ENCODE measurements at places on chromosomes 11 and 22.

DNA sequence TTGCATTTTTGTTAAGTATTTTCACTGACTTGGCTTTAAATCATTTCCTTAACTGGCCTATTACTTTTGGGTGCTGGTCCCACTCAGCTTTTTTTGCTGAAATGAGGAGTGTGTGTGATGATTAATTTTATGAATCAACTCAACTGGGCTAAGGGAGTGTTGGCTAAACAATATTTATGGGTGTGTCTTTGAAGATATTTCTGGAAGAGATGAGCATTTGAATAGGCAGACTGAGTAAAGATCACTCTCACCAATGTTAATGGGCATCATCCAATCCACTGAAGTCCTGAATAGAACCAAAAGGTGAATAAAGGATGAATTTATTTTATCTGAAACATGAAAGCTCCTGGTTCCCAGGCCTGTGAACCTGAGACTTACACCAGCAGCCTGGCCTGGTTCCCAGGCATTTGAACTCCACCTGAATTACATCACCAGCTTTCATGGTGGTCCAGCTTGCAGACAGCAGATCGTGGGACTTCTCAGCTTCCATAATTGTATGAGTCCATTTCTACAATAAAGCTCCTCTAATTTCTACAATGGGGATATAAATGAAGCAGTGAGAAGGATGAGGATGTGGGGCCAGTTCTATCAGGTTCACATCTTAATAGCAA lies 241.3 kb upstream of the ZC3H12C start:
- H3K36me3 ChIP-seq, result no peaks in the 10 kb centered on the region
- no peaks in the 10 kb centered on the region for H3K27me3 ChIP-seq
- H3K27ac ChIP-seq, result no peak overlapping the region
- no peaks in the 10 kb centered on the region for H3K4me1 ChIP-seq

DNA sequence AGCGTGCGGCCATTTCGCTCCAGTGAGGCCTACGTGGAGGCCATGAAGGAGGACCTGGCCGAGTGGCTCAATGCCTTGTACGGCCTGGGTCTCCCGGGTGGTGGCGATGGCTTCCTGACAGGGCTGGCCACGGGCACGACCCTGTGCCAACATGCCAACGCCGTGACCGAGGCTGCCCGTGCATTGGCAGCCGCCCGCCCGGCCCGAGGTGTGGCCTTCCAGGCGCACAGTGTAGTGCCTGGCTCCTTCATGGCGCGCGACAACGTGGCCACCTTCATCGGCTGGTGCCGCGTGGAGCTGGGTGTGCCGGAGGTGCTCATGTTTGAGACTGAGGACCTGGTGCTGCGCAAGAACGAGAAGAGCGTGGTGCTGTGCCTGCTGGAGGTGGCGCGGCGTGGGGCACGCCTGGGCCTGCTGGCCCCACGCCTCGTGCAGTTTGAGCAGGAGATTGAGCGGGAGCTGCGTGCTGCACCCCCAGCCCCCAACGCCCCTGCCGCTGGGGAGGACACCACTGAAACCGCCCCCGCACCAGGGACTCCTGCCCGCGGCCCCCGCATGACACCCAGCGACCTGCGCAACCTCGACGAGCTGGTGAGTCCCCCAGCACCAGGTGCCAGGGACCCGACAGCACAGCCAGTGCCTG lies 1.8 kb downstream of the GAS2L1 start:
- no peak overlapping the region for H3K4me3 ChIP-seq
- DNase-seq, result no peak
- H3K4me1 ChIP-seq, result peaks cover 55% of the 10 kb centered on the region
- H3K27ac ChIP-seq, result no peak overlapping the region

DNA sequence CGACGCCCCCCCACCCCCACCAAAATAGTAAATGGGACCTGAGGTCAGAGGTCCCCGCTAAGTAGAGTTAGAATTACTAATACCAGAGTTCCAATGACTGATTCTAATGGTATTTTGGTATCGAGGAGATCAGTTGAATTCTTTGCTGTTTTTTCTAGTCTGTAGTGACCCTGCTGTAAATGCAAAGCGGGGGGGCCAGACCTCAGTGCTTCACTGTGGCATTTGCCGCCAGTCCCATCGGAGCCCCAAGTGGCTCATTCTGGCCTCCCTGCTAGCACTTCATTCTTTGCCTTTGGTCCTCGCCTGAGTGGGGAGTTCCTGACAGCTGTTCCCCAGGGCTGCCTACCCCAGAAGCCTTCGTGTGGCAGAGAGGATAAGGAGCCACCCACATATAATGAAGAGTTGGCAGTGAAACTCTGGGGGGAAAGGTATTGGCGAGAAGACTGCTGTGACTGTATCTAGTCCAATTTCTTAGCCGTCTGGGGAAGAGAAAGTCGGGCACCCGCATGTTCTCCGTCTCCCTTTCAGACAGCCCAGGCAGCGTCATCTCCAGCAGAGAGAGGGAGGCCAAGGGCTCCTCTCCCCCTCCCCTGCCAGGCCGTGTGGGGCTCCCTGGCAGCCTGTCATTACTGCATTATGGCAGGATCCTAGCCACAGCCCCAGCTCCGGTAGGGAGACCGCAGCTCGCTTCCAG lies 19.4 kb upstream of the CABP7 start:
- no peak overlapping the region for H3K4me3 ChIP-seq
- H3K27me3 ChIP-seq, result no peaks in the 10 kb centered on the region
- H3K27ac ChIP-seq, result no peak overlapping the region
- DNase-seq, result no peak
- H3K36me3 ChIP-seq, result peaks cover 5% of the 10 kb centered on the region
- peaks cover 21% of the 10 kb centered on the region for H3K4me1 ChIP-seq

GRCh38 chr11:118640332-118641154 lies 33.1 kb downstream of the PHLDB1 start:
- H3K4me3 ChIP-seq, result no peak overlapping the region
- no peak overlapping the region for H3K27ac ChIP-seq
- DNase-seq, result no peak

- H3K4me1 ChIP-seq, result no peaks in the 10 kb centered on the region
- DNase-seq, result no peak
- no peaks in the 10 kb centered on the region for H3K27me3 ChIP-seq
- no peak overlapping the region for H3K27ac ChIP-seq
Measured at GRCh38 chr22:24585461-24585860, 7.4 kb downstream of the LRRC75B start.

- no peak overlapping the region for H3K4me3 ChIP-seq
- H3K27ac ChIP-seq, result no peak overlapping the region
- H3K36me3 ChIP-seq, result no peaks in the 10 kb centered on the region
- H3K4me1 ChIP-seq, result no peaks in the 10 kb centered on the region
- DNase-seq, result no peak
- H3K27me3 ChIP-seq, result no peaks in the 10 kb centered on the region
Measured at GRCh38 chr11:29773656-29774264, 243.1 kb downstream of the KCNA4 start.

DNA sequence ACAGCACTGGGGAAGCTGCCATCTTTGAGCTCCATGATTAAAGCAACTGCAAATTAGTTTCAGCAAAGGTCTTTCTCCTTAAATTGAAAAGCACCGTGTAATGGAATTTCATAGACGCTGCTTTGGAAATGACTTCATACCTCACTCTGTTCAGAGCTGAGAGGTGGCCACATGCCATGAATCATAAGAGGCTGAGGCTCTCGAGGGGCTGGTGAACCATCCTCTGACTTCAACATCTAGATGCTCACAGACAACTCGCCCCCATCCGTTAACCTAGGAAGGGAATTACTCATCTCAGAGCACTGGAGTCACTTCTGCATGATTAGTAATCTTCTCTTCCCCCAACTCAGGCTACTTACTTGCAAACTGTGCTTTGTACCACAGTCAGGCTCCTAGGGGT lies 122.3 kb downstream of the RCN1 start:
- H3K27ac ChIP-seq, result no peak overlapping the region
- H3K4me3 ChIP-seq, result no peak overlapping the region
- no peaks in the 10 kb centered on the region for H3K4me1 ChIP-seq
- H3K36me3 ChIP-seq, result no peaks in the 10 kb centered on the region

DNA sequence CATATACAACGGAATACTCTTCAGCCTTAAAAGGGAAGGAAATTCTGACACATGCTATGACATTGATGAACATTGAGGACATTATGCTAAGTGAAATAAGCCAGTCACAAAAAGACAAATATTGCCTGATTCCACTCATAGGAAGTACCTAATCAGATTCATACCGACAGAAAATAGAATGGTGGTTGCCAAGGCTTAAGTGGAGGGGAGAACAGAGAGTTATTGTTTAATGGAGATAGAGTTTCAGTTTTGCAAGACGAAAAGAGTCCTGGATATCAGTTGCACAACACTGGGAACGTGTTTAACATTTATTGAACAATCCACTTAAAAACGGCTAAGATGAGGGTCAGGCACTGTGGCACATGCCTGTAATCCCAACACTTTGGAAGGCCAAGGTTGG lies 45.6 kb upstream of the HIPK3 start:
- H3K27me3 ChIP-seq, result no peaks in the 10 kb centered on the region
- H3K4me1 ChIP-seq, result no peaks in the 10 kb centered on the region
- DNase-seq, result no peak
- no peaks in the 10 kb centered on the region for H3K36me3 ChIP-seq
- H3K27ac ChIP-seq, result no peak overlapping the region

DNA sequence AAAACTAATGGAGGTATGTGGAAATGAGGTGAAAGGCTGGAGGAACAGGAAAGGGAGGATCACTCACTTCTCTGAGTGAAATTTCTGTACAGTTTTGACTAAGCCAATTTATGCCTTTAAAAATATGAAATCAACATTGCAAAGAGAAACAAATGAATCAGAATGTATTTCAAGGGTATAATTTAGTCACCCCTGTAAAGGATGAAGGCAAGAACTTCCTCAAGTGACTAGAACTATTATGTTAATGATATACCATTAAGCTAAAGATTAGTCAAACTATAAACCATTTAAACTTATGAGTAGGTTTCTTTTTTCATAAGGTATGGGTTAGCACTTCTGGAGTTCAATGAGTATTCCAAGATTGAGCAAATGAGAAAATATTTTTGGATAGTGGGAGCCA lies 184.5 kb upstream of the CHORDC1 start:
- no peak overlapping the region for H3K4me3 ChIP-seq
- no peak overlapping the region for H3K27ac ChIP-seq
- DNase-seq, result no peak
- no peaks in the 10 kb centered on the region for H3K36me3 ChIP-seq
- H3K4me1 ChIP-seq, result no peaks in the 10 kb centered on the region
- no peaks in the 10 kb centered on the region for H3K27me3 ChIP-seq

- H3K36me3 ChIP-seq, result no peaks in the 10 kb centered on the region
- no peak for DNase-seq
- H3K27ac ChIP-seq, result no peak overlapping the region
- H3K27me3 ChIP-seq, result no peaks in the 10 kb centered on the region
- no peaks in the 10 kb centered on the region for H3K4me1 ChIP-seq
Measured at GRCh38 chr11:104152941-104153505, 10.9 kb downstream of the PDGFD start.

DNA sequence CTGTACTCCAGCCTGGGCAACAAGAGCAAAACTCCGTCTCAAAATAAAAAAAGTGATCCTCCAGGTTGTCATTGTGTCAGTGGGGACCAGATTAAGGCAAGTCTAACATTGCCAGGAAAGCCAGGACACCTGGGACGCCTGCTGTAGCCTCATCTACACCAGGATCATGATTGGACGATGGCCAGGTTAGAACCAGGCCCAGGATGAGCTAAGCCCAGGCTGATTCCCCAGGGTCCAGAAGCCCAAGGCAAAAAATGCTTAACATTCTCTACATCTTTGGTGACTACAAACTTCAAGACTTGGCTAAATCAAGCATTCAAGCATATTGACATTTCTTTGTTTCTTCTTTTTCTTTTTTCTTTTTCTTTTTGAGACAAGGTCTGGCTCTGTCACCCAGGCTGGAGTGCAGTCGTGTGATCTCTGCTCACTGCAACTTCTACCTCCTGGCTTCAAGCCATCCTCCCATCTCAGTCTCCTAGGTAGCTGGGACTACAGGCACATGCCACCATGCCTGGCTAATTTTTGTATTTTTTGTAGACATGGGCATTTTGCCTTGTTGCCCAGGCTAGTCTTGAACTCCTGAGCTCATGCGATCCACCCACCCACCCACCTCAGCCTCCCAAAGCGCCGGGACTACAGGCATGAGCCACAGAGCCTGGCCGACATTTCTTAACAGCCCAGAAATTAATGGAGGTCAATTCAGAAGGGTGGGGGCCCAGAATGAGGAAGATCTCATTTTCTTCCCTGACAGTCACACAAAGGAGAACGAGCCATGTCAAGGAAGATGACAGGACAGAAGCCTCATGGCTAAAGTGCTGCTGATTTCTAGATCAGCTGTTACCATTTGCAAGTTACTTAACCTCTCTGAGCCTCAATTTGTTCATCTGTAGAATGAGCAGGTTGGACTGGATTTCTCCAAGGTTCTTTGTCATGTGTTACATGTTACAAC lies 12.5 kb upstream of the PTPRJ start:
- no peak overlapping the region for H3K4me3 ChIP-seq
- no peaks in the 10 kb centered on the region for H3K36me3 ChIP-seq
- no peaks in the 10 kb centered on the region for H3K4me1 ChIP-seq
- DNase-seq, result no peak

- H3K27me3 ChIP-seq, result no peaks in the 10 kb centered on the region
- no peaks in the 10 kb centered on the region for H3K4me1 ChIP-seq
- DNase-seq, result no peak
Measured at GRCh38 chr11:30992513-30992849, 377.1 kb downstream of the DCDC1 start.

DNA sequence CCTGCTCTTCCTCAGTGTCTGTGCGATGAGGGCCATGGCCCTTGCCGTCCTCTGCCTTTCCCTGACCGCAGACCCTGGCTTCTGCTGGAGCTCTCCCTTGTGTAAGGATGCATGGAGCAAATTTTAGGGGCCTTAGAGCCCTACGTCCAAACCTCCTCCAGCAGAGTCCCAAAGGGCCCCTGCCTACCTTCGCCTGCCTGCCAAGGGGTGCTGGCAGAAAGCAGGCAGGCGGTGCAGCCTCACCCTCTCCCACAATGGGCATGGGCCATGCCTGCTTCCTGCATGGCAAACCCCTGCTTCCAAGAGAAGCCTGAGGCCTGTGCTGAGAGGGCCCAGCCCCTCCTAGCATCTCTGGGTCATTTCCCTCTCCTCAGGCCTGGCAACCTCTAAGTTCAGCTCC lies 71.3 kb upstream of the FGF3 start:
- peaks cover 24% of the 10 kb centered on the region for H3K27me3 ChIP-seq
- H3K27ac ChIP-seq, result no peak overlapping the region
- H3K4me1 ChIP-seq, result peaks cover 5% of the 10 kb centered on the region

- DNase-seq, result no peak
- H3K27ac ChIP-seq, result no peak overlapping the region
- H3K4me1 ChIP-seq, result no peaks in the 10 kb centered on the region
- no peaks in the 10 kb centered on the region for H3K27me3 ChIP-seq
Measured at GRCh38 chr11:119651802-119652584, 77.0 kb downstream of the NECTIN1 start.

GRCh38 chr22:30186041-30186440 lies 60.5 kb downstream of the LIF start:
- peaks cover 26% of the 10 kb centered on the region for H3K4me1 ChIP-seq
- H3K36me3 ChIP-seq, result no peaks in the 10 kb centered on the region
- no peak overlapping the region for H3K27ac ChIP-seq
- no peak for DNase-seq
- no peaks in the 10 kb centered on the region for H3K27me3 ChIP-seq

Data from CD4-positive, alpha-beta T cell (primary cell).